ENCODE measurements at places on chromosomes 6 and 20.

DNA sequence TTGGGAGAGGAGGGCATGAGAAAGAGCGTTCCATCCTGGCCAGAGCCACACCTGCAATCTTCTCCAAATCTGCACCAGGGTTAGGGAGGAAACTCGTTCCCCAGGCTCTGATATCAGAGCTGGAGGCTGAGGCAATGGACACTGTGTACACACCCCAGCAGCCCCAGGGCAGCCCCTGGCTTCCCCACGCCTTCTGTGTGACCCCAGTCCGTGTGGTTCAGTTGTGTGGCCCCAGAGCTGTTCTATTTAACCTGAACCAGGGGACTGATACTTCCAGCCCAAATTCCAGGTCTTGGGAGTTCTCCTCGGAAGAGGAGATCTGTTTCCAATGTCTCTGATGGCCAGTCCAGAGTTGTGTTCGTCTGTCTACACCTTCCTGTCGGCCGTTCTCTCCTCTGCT is 242.6 kb upstream of the EXOC2 start:
- DNase-seq, result no peak

GRCh38 chr20:10783707-10784553 is 110.1 kb upstream of the JAG1 start:
- no peak for DNase-seq

DNA sequence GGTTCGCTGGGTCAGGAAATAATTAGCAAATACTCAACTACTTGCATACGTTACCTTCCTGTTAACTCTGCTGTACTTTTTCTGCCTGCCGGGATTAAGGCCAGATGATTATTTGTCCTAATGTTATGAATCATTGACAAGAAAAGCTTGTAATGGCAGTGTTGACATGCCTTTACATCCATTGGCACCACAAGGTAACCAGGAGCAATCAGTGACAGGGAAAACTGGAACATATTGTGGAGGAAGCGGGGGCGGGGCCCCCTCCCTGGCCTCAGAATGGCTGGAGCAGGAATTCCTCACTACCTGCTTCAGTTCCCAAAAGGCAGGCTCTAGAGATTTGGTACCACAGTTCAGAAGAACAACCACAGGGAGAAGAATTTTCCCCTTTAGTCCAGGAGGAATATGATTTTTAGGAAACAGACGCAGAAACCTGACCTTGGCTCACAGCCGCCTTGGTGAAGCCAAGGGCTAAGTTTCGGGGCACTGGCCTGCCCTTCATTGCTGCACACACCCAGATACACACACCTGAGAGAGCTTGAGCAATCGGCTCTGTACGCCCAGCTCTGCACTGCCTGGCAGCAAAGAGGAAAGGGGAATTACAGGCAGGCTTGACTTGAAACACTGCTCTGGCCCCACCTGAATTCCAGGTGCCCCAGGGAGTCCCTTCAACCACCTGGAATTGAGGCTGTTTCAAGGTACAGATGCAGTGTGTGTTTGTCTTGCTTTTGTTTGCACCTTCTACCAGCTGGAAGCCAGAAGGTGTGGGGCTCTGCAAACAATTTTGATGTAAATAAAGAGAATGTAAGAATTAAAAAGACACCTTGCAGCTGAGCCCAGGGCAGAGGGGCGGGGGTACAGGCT is 89.8 kb downstream of the MYB start:
- no peak for DNase-seq

DNA sequence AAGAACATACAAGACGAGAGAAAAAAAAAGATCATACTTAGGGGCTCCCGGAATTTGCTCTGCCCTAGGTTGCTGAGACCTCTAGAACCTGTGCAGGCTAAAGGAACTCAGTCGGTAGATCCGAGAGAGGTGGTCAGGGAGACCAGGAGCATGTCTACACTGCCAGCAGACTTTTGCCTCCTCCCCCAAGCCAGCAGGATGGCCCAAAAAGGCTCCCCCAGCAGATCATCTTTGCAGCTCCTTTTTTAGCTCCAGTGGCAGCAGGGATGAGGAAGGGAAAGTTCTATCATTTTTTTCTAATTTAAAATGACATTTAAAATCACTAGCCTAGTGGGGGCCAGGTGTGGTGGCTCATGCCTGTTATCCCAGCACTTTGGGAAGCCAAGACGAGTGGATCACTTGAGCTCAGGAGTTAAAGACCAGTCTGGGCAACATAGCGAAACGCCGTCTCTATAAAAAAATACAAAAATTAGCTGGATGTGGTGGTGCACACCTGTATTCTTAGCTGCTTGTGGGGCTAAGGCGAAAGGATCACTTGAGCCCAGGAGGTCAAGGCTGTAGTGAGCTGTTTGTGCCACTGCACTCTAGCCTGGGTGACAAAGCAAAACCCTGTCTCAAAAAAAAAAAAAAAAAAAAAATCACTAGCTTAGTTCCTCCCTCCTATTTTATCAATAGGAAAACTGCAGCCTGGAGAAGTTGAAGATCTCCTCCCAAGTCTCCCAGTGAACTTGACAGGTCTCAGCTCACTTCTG is 69.3 kb upstream of the MYL9 start:
- DNase-seq, result no peak

DNA sequence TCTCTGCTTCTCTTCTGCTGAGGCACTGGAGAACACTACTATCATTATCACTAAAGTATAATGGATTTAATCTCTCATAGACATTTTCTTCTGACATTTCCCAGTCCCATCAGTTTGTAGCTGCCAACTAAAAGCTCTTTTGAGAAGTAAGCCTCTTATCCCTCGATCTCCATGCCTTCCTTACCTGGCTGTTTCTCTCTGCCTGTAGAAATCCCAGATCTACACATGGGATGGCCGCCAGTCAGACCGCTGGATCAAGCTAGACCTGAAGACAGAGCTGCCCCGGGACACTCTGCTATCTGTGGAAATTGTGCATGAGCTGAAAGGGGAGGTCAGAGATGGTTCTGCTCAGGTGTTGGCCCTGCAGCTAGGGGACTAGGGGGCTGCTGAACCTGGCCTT is 25.4 kb downstream of the CCDC167 start:
- DNase-seq, result no peak

GRCh38 chr20:10524643-10525042 is 89.5 kb downstream of the SLX4IP start:
- DNase-seq, result no peak

GRCh38 chr6:29764422-29765196 is 41.4 kb downstream of the HLA-F start:
- DNase-seq, result no peak

DNA sequence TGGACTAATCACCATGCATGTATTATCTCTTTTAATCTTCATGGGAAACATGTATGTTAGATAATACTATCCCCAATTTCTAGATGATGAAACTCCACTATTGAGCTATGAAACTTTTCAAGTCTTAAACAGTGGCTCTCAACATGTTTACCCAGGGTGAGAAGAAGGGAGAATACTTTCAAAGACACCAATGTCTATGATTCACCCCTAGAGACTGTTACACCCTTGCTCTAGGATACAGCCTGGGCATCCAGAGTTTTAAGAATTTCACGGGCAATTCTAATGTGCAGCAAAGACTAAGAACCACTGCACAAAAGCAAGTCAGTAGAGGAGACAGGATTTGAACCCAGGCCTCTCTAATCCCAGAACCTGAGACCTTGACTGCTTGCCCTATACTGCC is 47.8 kb downstream of the GFOD1 start:
- DNase-seq, result no peak

- DNase-seq, result peak; percentile 84
These were observed at the start of gene RGS19 for GRCh38 chr20:64079273-64080012. Gene RGS19, minus strand, starts transcription at chr20:64079518. Its CDS starts 2,632 bp downstream, at chr20:64076886.

DNA sequence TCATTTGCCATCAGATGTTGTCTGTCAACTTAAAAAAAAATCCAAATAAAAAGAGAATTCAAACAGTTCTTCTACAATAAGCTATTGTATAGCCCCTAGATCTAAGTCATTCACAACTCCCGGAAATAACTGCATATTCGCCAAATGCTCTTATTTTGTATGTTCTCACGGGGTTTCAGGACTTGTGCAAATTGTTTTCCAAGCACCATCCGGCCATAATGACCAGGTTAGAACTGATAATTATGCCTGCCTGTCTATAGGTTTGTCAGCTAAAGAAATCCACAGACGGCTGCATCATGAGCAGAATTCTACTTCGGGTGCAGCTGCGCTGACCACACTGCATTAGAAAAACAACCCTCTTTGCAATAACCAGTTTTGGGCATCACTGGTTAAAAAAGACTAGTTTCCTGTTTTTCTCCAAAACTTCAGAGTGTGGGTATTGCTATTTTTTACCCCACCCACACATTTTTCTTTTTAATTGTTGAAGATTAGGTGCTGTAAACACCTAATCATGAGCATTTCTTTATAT is 87.7 kb downstream of the HIVEP2 start:
- DNase-seq, result no peak

DNA sequence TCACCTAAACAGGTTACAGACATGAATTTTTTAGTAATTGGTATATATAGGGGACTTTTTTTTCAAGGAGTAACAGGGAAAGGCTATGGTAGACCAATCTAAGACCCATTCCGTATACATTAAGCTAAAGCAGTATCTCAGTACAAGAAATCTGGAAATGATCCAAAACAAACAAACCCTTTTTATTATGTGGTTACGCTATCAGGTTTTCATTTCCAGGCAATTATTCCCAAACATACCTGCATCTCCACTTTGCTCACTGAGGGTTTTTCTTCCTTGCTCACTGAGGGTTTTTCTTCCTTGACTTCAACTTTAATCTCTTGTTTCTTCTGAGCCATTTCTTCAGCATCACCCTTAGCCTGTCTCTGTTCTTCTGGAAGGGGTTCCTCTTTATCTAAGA is 107.3 kb downstream of the EPB41L2 start:
- DNase-seq, result no peak

DNA sequence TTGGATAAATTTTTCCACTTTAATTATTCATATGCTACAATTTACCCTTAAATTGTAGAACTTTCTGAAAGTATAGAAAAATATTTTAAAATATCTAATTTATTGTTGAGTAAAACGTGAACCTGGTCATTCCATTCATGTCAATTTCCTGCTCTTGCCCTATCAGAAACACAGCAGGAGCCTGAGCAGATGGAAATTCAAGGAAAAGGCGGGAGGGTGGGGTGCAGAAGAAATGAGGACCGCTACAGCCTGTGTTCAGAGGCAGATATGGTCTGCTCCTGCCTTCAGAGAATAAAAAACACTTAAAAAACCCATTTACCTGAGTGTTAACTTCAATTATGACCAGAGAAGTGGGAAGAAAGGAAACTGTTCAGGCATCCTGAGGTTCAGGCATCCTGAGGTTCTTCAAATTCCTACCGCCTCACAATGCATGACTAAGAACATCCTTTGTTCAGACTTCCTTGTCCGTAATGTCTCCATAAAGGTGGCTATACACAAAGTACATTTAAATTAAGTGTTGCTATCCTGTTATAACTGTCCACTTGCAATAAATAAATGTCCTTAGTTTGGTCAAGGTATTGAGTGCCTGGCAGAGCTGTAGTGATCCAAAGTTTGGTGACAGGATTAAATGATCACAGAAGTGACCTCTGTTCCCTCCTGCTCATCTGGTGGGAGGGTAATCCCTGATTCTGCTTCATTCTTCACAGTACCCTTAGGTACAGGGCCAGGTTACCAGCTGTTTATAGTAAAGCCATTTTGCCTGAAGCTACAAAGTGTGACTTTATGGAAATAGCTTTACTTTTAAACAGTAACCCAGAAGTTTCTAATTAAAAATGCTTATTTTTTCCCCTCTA is 109.1 kb downstream of the MAN1A1 start:
- DNase-seq, result no peak

DNA sequence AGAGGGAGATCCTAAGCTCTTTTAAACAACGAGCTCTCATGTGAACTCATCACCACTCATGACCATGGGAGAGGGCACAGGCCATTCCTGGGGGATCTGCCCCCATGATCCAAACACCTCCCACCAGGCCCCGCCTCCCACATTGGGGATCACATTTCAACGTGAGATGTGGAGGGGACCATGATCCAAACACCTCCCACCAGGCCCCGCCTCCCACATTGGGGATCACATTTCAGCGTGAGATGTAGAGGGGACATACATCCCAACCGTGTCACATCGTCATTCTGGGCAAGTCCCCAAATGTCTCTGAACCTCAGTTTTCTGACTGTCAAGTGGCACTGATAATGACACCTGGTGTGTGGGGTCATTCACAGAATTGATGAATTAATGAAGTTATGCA is 641.8 kb downstream of the CDH26 start:
- DNase-seq, result no peak

- no peak for DNase-seq
These were observed 81.0 kb downstream of the FYN start for GRCh38 chr6:111792241-111792640.

DNA sequence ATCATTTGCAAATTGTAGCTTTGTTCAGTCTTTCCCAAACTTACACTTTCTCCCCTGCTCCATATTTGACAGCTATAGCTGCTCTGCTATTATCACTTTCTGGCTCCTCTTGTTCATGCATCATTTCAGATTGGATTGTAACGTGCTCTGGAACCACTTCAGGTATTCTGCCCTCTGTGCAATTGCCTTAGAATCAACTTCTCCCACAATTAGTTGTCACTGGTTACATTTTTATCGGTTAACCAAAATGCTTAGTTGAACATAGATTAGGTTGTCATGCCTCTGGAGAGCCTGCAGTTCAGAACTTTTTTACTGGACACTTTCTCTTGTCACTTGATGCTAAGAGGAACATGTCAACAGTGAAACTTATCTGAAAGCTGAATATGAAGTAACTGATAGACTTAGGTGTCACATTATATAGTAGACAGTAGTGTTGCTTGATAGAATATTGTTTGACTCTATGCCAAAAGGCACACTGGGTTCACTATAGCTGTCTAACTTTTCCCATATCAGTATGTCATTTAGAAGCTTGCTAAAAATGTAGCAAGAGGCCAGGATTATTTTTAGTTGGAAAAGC is 127.7 kb upstream of the PTPRK start:
- DNase-seq, result no peak

- no peak for DNase-seq
These were observed 488.3 kb downstream of the CDKAL1 start for GRCh38 chr6:21022343-21023107.

DNA sequence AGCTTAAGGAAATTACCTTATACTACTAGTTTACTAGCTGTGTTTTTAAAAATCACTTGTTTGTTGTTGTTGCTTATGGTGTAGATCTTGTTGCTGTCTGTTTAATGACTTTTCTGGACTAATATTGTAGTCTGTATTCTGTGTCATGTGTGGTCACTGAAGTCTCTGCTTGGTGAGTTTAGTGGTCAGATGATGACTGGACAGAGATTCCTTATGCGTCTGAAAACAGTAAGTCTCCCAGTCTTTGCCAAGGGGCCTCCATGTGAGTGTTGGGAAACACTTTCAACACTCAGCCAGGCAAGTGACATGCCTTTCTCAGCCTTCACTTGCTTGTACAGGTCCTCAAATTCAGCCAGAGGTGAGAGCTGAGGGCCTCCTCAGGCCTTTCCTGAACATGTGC is 256.9 kb upstream of the RNF24 start:
- DNase-seq, result no peak

DNA sequence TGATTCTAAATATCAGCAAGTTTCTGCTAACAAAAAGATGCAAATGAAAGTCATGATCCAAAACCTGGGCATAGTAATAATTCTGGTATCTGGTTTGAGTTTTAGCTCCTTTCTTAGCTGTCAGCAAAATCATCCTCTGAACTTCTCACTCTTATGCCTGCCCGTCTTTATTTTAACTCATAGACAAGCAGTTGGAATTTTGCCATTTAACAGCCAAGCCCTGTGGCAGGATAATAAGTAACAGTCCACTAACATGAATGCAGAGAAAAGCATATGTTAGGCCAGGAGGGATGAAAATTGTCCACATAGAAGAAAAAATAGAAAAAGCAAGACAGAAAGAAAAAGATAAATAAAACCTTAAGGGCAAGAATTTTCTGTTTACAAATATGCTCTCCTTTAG is 170.0 kb upstream of the LAMA2 start:
- no peak for DNase-seq

GRCh38 chr6:118354641-118355040 is 193.5 kb upstream of the PLN start:
- DNase-seq, result no peak
